ENCODE measurements at places on chromosomes 1 and 21.

- no peak for DNase-seq
Observed at GRCh38 chr1:44806704-44807363, at the start of gene DYNLT4. Gene DYNLT4, minus strand, starts transcription at chr1:44807351. Its CDS starts 683 bp downstream, at chr1:44806668.

DNA sequence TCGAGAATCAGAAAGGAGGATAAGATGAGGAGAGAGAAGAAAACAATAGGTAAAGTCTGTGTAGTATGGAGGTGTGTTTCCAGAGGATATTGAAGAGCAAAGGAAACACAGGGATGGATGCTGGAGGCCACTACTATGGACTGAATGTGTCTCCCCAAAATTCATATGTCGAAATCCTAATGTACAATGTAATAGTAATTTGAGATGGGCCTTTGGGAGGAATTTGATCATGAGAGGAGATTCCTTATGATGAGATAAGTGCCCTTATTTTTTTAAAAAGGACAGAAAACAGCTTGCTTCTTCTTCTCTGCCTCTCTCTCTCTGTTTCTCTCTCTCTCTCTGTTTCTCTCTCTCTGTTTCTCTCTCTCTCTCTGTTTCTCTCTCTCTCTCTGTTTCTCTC lies 602.2 kb upstream of the ADAMTS5 start:
- no peak for DNase-seq

- no peak for DNase-seq
Observed at GRCh38 chr21:15066123-15066575, 1.3 kb upstream of the NRIP1 start.

GRCh38 chr1:51342591-51343206 lies 12.3 kb upstream of the TTC39A start:
- DNase-seq = no peak

- no peak for DNase-seq
Observed at GRCh38 chr1:186188004-186188539, 187.0 kb downstream of the TPR start.

DNA sequence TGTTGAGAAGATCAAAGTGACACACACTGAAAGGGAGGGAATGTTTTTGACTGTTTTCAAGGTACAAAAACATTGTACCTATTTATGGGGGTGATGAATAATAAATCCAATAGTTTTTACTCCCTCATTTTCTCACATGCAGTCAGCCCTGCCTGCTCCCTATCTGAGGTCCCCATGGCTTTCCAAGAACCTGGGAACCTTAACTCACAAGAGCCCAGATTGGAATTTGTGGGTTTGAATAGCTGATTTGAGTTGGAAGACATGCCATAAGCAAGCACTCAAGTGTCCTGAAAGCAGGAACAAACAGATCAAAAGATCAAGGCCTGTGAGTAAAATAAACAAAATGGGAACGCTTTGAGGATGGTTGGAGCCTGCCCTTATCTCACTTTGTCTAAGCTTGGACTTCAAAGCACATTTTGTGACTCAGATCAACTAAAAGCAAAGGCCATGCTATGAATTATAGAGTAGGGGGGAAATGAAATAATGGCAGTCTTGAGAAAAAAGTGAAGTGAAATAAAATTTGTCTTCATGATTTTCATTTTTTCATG lies 136.6 kb downstream of the LYPLAL1 start:
- no peak for DNase-seq
